Stimulated activated CD4-positive, alpha-beta T cell treated with anti-CD3 and anti-CD28 coated beads, Interleukin-12 subunit alpha, Interleukin-12 subunit beta, amount 100 ng/mL, for 48 hours (primary cell): ENCODE measurements at places on chromosomes 5 and 9.

GRCh38 chr5:159463590-159464321 is 133.5 kb upstream of the IL12B start:
- no peak for DNase-seq

GRCh38 chr5:27523629-27524028 is 485.2 kb upstream of the CDH9 start:
- no peak for DNase-seq

GRCh38 chr5:50855001-50855400 is 188.6 kb downstream of the PARP8 start:
- no peak for DNase-seq

DNA sequence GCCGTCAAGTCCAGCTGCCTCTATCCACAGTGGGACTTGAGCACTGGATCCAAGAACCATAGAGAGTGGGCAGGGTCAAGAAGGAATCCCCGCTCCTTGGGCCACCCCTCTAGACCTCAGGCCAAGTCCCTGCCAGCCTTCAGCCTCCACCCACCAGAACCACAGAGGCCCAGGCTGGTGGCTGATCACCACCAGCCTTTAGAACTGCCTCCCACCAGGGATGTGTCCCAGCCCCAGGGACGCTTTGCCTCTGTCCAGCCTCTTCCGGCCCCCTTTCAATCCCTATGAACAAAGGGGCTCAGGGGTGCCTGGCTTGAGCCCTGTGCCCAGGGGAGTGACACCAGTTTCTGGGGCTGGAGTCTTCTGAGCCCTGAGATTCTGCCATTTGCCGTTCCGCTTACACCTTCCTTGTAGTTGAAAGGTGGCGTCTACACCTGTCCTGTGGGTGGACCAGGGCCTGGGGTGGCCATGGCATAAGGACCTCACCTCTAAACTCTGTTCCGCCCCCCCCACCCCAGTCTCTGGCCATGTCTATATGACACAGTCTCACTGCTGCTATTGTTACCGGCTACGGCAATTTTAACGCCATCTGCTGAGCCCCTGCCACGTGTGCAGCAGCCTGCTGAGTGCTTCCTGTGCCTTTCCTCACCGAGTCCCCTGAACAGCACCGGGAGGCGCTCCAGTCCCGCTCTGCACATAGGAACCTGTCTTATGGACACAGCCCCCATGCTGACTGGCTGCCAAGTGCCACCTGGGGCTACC is 35.7 kb upstream of the ORM1 start:
- no peak for DNase-seq

GRCh38 chr9:117120061-117120460 is 294.8 kb downstream of the ASTN2 start:
- DNase-seq, result no peak

DNA sequence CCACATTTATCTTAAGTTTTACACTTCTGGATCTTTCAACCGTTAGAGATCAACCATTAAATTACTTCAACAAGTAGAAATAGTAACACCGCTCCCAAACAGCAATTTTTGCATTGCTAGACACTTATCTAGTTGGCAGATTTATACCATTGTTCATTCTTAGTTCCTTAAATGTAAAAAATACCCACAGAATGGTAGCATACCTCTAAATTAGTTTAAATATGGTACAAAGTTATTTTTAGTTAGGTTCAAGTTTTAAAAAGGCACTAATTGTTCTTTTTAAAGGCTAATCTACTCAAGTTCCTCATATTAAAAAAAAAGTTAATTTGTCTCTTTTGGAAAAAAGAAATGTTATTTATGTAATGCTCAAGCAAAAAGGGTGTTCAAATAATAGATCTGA is 8.1 kb downstream of the PFDN1 start:
- DNase-seq, result no peak

- DNase-seq, result no peak
Observed at GRCh38 chr9:37952731-37953130, 48.8 kb upstream of the SLC25A51 start.

DNA sequence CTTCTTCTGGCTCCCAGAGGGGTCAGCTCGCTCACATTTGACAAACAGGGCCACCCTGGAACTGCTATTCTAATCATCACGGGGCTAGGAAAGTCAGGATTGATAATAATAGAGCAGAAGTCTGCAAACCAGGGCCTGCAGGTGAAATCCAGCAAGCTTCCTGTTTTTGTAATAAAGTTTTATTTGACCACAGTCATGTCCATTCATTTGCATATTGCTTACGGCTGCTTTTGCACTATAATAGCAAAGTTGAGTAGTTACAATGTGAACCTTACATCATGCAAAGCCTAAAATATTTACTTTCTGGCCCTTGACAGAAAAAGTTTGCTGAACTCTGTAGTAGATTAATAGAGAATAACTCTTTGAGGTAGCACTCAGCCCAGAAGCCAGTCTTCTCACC is 63.2 kb upstream of the CTXN3 start:
- DNase-seq, result no peak

GRCh38 chr9:126861707-126862103 is 1.3 kb downstream of the ZBTB34 start:
- no peak for DNase-seq

DNA sequence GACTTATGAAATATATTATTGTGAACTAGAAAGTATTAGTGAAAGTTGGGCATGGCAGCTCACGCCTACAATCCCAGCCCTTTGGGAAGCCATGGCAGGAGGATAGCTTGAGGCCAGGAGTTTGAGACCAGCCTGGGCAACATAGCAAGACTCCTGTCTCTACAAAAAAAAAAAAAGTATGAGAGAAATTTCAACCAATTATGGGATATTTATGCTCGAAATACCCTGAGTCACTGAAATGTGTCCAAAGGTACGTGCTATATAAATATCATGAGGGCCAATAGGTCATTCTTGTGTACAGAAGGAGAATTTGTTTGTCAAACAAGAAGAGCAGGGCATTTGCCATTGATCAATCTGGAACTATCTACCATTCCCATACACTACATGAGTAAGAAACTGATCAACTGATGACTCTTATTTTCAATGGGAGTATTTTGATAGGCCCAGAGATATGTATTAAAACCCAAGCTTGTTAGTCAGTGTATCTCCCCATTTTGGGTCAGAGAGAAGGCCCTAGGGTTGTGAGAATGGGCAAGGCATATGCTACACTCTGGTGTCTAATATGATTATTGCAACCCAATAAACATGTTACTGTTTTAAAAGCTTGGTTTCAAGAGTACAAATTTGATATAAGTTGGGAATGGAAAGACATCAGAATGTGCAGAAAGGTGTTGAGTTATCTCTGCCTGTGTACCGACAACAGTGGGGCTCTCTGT is 21.7 kb upstream of the HOMER1 start:
- no peak for DNase-seq

DNA sequence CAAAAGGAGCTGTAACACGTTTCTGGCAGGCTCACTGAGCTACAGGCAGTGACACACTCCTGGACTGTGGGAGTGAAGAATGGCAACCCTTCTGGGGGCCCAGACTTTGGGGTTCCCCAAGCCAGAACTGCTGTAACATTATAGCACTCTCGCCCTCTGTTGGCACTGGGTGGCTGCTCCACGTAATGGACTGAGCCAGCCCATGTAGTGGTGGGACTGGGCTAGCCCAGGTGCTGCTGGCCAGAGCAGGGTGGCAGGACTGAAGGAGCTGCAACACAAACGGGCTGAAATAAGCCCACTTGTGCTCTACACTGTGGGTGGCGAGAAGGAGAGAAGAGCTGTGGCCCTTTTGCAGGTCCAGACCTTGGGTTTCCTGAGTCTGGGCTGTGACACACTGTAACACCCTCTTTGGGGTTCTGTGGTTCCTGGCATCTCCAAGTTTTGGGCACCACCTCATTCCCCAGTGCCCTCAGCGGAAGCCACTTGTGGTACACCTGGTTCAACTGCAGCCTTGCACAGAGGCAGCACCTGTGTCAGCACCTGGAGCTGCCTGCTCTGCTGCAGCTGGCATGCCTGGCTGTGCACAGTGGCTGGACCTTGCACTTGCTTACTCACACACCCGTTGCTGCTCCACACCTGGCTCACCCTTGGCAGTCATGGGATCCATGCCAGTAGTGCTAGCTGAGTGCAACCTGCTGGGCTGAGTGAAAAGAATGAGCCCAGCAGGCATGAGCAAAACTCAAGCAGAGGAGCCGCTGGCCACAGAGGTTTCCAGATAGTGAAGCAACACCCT is 95.0 kb upstream of the PRR16 start:
- no peak for DNase-seq

GRCh38 chr9:129319938-129320481 is 141.9 kb upstream of the IER5L start:
- no peak for DNase-seq

GRCh38 chr5:129963359-129963758 is 59.1 kb downstream of the CHSY3 start:
- DNase-seq, result no peak

- DNase-seq, result no peak
Observed at GRCh38 chr5:143159031-143159430, 244.5 kb downstream of the NR3C1 start.

GRCh38 chr5:143168171-143168741 is 235.2 kb downstream of the NR3C1 start:
- DNase-seq, result no peak

- peak; percentile 79 for DNase-seq
Observed at GRCh38 chr5:134184155-134185135, 7.7 kb upstream of the SKP1 start.

- DNase-seq, result no peak
Observed at GRCh38 chr5:74673011-74673790, 11.8 kb upstream of the HEXB start.

DNA sequence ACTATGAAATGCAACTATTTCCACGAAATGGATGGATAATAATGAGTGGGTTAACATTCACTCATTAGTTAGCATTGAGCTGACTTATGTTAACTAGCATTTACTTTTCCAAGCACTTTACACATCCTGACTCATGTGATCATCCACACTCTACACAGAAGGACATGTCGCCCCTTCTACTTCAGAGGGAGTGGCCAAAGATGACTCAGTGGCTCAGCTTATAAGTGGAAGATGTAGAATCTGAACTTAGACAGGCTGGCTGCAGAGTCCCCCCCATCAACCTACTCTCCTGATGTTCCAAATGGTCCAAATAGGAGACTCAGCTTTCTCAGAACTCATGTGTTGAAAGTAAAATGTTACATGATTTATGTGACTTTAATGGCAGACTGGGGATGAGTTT is 146.0 kb downstream of the ADCY2 start:
- DNase-seq, result no peak

GRCh38 chr9:26078706-26079105 is 400.5 kb upstream of the TUSC1 start:
- no peak for DNase-seq

GRCh38 chr5:179303451-179304200 is 41.6 kb downstream of the ADAMTS2 start:
- no peak for DNase-seq

DNA sequence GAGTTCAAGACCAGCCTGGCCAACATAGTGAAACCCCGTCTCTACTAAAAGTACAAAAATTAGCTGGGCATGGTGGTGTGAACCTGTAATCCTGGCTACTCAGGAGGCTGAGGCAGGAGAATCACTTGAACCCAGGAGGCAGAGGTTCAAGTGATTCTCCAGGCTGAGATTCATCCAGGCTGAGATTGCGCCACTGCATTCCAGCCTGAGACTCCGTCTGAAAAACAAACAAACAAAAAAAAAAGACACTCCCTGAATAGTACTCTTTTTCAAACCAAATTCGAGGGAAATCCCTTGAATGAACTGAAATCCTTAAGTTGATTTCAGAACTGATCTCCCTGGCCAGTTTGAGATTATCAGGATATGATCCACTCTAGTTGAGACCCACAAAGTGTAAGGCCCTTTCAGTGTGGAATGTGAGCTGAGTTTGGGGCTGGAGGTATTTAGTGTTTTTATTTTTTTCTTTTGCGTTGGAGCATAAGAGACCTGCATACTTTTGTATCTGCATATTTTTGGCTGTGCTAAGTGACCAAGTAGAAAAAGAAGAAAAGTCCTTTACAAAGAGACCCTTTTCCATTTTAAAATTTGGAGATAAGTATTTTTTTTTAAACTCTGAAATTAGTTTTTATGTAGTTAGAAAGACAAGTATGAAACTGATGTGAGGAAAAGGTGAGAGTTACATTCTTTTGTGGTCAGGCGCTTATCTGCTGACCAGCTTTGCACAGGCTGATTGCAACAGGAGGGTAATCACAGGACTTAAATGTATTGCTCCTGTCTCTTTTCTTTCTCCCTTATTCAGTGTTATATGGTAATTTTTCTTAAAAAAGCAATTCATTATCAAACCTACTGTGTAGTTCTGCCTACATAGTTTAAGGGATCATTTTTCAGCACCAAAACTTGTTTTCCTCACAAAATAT is 42.9 kb downstream of the TMEFF1 start:
- DNase-seq, result no peak

- DNase-seq, result no peak
Observed at GRCh38 chr5:38574009-38574408, 17.6 kb upstream of the LIFR start.

- no peak for DNase-seq
Observed at GRCh38 chr5:112534611-112535255, 115.7 kb upstream of the EPB41L4A start.

DNA sequence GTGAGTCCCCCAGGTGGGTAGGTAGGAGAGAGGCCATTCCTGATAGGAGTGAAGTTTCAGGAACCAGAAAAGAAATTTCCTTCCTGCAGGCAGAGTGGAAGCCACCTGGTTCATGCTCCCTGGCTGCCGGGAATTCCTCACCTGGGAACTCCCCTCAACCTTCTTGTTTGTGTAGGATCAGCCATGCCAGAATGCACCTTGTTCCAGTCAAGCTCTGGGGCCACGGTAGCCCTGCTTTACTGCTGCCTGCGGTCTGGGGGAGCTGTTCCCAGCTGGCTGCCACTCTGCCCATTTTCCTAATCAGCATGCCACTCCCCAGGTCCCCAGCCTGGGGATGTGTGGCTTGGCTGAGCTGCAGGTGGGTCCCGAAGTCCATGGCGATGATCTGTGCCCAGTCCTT is 18.7 kb upstream of the B4GALT1 start:
- no peak for DNase-seq

GRCh38 chr9:34443533-34443932 is 14.8 kb downstream of the FAM219A start:
- DNase-seq, result no peak

GRCh38 chr9:77063645-77064285 is 44.3 kb downstream of the FOXB2 start:
- DNase-seq, result no peak

DNA sequence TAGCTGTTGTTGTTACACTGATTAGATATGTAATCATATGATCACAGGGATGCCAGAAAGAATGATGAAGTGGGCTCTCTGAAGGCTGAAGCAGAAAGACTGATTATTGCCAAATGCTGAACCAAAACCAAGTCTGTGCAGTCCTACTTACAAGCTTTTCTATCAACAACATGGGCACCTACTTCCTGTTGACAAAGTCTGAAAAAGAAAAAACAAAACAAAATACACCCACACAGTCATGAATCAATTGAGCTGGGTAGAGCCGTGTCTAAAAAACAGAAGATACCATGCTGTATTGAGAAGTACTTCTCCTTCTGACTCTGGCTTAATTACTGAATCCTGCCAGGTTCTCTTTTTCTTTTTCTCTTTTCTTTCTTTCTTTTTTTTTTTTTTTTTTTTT is 363.4 kb downstream of the RAB3C start:
- no peak for DNase-seq

- DNase-seq, result no peak
Observed at GRCh38 chr9:16184964-16185646, 632.3 kb downstream of the CCDC171 start.

- DNase-seq, result no peak
Observed at GRCh38 chr5:84635235-84636055, 250.8 kb upstream of the EDIL3 start.
